WTC11 (cell line): ENCODE measurements at places on chromosomes 1 and 21.
A peak's percentile ranks its signal among the peaks of the same experiment; 100 is the strongest.

- DNase-seq = no peak
Measured at GRCh38 chr21:31644643-31645042, 14.8 kb upstream of the SOD1 start.

- no peak for DNase-seq
Measured at GRCh38 chr1:87615901-87616300, 287.2 kb downstream of the LMO4 start.

- DNase-seq = no peak
Measured at GRCh38 chr21:46254208-46254975, 25.8 kb upstream of the LSS start.

GRCh38 chr1:229582011-229582694 lies 23.6 kb upstream of the ABCB10 start:
- DNase-seq = no peak

- no peak for DNase-seq
Measured at GRCh38 chr1:5389101-5389885, 602.9 kb downstream of the NPHP4 start.

DNA sequence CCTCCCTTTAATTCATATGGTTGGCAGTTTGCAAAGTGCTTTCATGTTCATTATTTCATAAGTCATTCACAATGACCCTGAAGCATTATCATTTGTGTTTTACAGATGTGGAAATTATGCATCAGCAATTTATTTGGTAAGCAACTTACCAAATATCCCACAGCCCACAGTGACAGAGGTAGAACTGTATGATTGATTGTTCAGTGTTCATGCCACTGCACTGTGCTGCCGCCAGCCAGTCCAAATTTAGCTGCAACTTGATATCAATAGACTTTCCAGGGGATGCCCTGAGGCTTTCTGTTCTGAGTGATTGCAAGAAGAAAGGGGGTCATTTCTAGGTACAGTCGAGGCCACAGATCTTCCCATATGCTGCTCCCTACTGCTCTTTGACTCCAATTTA lies 380.3 kb downstream of the PLPP3 start:
- no peak for DNase-seq

- no peak for DNase-seq
Measured at GRCh38 chr1:33685256-33685655, 178.6 kb upstream of the HMGB4 start.

DNA sequence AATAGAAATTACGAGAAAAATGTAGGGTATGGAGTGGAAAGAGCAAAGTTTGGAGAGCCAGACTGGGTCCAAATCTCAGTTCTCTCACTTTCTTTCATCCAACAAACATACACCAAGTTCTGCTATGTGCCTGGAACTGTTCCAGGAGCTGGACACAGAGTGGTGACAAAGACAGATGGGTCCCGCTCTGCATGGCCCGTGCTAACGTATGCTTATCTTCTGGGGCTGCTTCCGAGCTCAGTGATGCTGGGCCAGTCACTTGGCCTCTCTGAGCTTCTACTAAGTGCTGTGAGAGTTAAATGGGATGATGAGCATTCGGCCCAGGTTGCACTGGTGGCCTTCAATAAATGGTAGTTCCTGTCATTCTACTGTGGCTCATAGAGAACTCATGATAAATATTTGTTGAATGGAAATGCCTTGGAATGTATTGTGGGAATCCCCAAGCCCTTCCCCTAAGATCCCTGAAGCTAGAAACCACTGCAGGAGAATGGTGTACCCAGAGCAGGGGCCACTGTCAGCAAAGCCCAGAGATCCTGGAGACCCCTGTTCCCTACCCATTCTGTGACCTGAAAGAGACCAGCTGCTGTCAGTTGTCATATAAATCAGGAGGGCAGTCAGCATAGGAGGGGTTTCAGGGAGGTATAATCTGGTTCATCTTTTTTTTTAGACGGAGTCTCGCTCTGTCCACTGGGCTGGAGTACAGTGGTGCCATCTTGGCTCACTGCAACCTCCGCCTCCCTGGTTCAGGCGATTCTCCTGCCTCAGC lies 3.8 kb downstream of the LEMD1 start:
- no peak for DNase-seq

GRCh38 chr1:43034195-43034658 lies 75.6 kb upstream of the SLC2A1 start:
- DNase-seq = no peak

DNA sequence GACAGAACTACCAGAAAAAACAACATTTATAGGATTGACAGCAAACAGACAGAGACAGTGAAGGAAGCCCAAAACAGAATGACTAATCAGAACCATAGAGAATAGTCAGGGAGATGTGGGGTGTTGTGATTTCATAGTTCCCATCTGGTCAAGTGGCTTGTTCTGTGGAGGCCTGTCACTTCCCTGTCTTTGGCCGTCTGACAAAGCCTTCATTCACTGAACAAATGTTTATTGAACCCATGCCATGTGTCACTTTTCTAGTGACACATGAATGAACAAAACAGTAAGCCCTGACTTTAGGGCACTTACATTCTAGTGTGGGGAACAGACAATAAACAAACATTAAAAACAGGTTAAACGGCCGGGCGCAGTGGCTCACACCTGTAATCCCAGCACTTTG lies 3.2 kb upstream of the SRRM1 start:
- no peak for DNase-seq

GRCh38 chr1:178932552-178932906 lies 61.7 kb upstream of the ANGPTL1 start:
- no peak for DNase-seq

DNA sequence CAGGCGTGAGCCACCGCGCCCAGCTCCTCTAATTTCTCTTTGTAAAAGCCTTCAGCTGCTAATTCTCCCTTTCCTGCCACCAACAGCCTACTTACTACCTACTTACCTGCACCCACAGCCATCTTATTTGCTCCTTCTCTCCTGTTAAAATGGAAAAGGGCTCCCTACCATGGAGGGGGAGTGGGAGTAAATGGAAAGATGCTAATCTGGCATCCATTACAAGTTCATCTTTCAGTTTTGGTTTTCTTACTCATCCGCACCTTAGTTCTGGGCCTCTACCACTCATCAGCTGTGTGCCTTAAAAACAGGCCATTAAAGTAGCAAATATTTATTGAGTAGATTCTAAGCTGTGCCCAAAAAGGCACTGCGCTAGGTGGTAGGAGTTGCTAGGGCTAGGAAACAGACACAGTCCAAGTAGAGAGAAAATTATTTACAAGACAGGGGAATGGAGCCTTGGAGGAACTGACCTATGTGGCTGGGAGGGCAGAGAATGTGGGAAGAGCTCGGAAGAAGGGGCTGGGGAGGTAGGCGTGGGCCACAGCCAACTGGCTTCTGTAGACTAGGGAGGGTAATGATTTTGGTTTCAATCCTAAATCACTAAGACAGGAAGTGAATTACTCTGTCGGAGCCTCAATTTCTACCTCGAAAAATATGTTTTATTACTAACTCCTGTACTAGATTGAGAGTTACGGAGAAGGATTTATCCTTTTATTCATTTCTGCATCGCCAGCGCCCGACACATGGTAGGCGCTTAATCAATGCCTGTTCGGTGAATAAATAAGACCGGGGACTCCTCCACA lies 685 bp upstream of the DDI2 start:
- no peak for DNase-seq

DNA sequence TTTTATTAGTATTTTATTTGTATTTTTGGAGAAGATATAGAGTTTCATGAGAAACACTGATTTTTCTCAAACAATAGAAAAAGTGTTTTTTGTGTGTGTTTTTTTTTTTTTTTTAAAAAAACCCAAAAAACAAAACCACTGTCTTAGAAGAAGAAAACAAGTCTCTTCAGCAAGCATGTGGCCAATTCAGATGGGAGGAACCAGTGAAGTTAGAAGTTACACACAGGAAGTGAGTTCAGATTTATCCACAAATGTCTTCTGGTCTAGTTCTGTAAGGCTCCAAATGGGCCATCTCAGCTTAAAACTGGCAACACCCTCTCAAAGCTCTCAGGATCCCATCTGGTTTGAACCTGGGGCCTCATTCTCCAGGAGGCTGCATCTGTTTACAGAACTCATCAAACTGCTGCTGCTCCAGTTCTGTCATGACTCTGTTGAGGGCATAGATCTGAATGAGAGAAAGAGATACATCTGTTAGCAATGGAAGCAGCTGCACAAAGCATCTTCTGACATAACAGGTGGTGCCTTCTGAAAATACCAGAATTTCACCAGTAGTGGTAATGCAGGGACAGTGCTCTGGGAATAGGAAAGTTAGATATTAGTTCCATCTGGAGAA lies 9.8 kb upstream of the ERMAP start:
- DNase-seq = no peak

GRCh38 chr1:8205771-8206170 lies 112.1 kb upstream of the SLC45A1 start:
- DNase-seq = no peak

DNA sequence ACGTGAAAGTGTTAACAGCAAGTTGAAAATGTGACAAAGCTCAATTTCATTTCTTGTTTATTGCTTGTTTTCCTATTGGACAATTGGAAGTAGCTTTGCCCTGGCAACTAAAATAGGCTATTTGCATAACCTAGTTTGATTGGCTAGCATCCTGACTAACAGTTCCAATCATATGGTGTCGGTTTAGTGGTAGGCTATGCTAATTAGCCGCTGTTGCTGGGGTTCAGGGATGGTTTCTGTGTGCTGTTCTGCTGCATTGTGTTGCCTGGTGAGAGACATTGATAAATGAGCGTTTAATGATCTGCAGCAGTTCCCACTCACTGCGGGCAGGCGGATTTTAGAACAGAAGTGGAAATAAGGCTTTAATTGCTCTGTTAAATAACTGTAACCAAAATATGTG lies 68.5 kb downstream of the DYRK1A start:
- DNase-seq = peak; percentile 47

DNA sequence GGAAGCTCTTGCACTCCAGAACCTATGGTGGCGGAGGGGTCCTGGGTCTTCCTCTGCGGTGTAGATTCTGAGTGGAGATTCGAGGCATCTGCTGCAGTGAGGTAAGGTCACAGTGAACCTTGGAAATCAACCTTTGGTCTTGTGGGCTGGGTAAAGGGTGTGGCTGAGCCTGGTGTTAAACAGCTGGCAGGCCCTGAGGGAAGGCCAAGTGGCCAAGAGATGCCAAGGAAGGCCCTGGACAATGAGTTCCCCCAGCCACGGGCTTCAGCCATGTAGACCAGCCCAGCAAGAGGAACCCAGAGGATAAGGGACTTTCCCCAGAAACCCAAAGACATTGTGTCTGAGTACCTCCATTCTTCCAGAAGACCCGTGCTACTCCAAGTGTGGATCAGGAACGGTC lies 137.2 kb upstream of the ETS2 start:
- no peak for DNase-seq

DNA sequence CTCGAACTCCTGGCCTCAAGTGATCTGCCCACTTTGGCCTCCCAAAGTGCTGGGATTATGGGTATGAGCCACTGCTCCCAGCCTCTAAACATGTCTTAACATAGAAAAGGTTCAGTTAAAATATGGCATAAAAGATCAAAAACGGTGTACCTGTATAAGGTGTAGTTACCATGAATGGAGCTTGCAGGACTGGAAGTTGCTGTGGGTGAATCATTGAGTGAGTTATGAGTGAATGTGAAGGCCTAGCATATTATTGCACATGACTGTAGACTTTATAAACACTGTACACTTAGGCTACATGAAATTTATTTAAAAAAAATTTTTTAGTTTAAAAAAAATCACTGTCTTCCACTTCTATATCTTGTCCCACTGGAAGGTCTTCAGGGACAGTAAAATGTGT lies 15.7 kb downstream of the ABCD3 start:
- no peak for DNase-seq

DNA sequence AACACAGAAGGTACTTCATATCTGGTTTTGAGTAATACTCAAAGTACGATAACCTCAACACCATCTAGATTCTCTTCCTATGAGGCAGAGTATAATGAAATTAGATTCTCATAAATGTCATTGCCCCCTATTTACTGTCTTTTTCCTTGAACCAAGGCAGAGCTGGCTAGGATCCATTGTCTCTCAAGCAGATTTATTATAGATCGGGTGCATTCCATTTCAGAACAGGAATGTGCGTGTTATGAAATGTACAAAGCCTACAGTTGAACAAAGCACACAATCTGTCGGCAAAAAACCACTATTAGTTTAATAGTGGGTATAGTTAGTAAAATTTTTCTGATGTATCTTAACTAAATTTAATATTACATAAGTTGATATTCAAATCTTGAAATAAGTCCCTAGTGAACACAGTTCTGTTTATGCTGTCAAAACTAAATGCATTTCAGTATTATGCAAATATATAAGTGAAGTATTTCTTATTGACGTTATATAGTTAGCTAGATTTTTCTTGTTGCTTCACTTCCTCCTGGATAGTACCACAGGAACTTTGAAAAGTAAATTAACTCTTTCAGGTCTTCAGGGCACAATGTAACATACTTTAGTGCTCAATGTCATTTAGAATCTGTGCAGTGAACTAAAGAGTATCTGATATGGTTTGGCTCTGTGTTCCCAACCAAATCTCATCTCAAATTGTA lies 92.1 kb downstream of the DDAH1 start:
- no peak for DNase-seq

- peak; percentile 69 for DNase-seq
Measured at GRCh38 chr1:71047635-71048607, at the start of gene PTGER3. Gene PTGER3 (minus strand): TSS chr1:71047816. CDS start chr1:71047577, 239 bp downstream.

- DNase-seq = no peak
Measured at GRCh38 chr1:184563308-184563707, 176.5 kb downstream of the C1orf21 start.

- no peak for DNase-seq
Measured at GRCh38 chr1:6117064-6117463, 63.1 kb downstream of the CHD5 start.

GRCh38 chr1:27332536-27333281 lies 9.1 kb upstream of the SYTL1 start:
- peak; percentile 80 for DNase-seq

GRCh38 chr1:97424209-97424608 lies 496.6 kb downstream of the DPYD start:
- no peak for DNase-seq

DNA sequence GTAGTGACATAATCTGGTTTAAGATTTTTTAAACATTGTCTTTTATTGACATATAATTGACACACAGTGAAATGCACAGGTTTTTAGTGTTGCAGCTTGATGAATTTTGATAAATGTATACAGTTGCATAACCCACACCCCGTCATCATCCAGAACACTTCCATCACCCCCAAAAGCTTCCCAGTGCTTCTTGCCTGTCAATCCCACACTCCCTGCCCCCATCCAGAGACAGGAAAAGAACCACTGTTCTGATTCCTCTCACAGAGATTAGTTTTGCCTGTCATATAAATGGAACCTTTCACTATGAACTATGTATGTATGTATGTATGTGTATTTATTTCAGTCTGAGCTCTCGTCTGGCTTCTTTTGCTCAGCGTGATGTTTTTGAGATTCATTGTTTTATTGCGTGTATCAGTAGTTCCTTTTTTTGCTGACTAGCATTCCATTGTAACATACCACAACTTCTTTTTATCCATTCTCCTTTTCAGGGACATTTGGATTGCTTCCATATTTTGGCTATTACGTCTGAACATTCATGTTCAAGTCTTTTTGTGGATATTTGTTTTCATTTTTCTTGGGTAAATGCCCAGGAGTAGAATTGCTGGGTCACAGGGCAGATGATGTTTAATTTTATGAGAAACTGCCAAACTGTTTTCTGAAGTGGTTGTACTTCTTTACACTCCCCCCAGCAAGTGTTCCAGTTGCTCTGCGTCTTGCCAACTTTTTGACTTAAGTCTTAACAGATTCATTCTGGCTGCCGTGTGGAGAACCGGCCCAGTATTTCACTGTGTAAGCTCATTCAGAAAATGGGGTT lies 8.7 kb downstream of the UBIAD1 start:
- no peak for DNase-seq
